Hepatocyte (in vitro differentiated cells): ENCODE measurements at places on chromosomes 1 and 21.

GRCh38 chr21:26020510-26020909 lies 150.1 kb downstream of the APP start:
- no peak for DNase-seq

- no peak for DNase-seq
These were observed 24.0 kb upstream of the PLEKHM2 start for GRCh38 chr1:15660151-15660550.

DNA sequence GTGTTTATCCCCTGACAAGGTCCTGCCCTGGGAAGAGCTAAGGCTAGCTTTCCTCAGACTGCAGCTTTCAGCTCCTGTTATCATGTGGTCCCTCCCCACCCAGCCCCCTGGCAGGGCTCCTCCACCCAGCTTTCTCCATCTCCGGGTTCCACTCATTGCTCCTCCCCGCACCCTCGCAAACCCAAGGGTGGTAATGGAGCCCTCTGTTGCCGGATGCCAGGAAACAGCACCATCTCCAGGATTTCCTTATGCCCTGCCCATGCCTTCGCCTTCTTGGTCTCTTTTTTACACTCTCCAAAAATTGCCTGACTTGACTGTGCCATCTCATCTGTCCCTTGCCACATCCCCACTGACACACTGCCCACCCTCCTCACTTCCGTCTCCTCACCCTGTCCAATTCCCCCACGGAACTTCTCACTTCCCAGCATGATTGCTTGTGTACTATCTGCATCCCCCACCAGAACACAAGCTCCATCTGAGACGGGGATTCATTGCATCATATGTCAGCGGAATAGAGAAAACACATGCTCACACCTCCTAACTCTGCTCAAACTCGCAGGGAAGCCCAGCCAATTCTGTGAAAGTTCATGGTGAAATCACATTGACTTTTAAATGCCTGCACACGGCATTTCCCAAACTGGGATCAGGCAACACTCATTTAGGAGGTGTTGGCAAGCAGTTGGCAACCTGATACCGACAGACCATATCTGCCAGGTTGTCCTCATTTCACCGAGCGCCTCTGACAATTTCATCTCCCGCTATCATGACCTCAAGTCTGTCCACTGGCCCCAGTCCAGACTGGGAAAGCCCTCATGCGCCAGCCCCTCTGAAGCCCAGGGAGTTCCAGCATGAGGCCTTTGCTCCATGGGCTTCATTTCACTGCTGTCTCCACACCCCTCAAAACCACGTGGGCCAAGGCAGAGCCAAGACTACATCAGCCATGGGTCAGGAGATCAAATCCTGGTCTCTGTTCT lies 201.1 kb downstream of the MATN1 start:
- DNase-seq: peak; percentile 38

DNA sequence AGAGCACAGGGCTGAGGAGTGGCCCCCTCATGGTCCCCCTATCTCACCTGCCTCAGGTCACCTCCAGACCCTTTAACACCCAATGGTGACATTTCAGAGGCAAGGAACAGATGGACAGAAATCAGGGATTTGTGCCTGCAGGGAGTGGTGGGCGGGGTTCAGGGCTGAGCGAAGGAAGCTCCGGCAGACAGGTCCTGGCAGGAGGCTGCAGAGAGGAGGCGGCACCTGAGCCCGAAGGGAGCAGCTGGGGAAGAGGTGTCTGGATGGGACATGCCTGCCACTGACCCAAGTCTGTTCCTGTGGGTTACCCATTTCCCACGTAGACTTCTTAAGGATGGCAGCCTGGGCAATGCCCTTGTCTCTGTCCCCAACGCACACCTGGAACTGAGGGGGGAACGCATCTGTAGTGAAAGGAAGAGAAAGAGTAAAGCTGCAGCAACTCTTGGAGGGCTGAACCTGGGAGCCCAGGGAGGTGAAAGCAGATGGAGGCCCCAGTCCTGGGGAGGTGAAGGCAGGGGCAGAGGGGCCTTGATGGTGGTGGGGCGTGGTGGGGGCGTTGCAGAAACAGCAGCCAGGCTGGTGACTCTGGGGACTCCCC lies 61.6 kb upstream of the ADARB1 start:
- peak; percentile 81 for DNase-seq

- DNase-seq: no peak
These were observed 17.5 kb downstream of the BACH1 start for GRCh38 chr21:29316029-29316742.

DNA sequence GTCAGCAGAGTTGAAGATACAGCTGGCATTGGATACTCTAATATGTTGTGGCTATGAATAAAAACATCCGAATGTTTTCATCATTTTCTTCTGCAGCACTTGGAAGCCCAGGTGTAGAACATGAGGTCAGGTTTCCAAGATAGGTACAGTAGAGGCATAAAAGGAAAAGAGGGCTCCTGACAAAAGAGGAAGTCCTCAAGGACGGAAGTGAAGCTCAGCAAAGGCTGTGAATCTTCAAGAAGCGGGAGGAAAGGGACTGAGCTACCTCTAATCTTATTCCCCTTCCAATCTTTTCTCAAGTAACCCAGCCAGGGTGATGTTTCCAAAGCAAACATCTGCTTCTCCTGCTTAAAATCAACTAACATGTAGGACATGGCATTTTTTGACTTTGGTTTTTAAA lies 4.4 kb upstream of the PIK3C2B start:
- no peak for DNase-seq

DNA sequence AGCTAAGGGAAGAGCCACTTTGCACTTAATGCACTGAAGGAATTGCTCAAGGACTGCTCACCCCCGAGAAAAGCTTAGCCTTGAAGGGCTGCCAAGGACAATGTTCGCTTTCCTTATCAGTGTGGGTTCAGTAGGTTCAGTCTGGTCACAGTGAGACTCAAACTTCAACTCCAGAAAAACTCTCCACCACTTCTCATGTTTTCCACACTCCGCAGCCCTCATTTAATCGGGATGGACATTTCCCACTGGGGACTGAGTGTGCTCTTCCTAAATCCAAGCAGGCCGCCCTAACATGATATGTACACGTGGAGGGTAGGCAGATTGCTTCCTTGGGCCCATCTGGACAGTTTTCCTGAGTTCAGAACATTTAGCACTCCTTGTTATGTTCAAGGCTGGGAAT lies 19.5 kb downstream of the SUSD4 start:
- no peak for DNase-seq

GRCh38 chr21:45270306-45270821 lies 17.3 kb downstream of the POFUT2 start:
- no peak for DNase-seq

- DNase-seq: peak; percentile 62
These were observed 225.4 kb upstream of the NRIP1 start for GRCh38 chr21:15289896-15290841.

DNA sequence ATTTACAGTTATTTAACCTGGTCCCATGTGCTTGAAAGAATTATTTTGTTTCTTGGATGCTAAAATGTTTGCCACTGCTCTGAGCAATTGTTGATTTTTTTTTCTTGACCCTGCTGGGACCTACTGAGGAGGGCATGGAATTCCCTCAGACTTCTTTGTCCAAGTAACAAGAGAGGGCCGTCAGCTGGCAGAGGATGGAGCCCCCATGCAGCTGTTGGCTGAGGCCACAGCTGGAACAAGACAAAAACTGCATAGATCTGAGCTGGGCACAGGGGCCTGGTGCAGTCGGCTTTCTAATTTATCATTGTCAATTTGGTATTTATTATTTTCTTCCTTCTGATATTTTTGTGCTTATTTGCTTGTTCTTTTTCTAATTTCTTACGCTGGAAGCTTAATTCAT lies 39.6 kb upstream of the ABCG1 start:
- no peak for DNase-seq

GRCh38 chr1:227543283-227544066 lies 19.9 kb upstream of the ZNF678 start:
- no peak for DNase-seq

- no peak for DNase-seq
These were observed 71.9 kb upstream of the GOLT1A start for GRCh38 chr1:204285436-204286305.

DNA sequence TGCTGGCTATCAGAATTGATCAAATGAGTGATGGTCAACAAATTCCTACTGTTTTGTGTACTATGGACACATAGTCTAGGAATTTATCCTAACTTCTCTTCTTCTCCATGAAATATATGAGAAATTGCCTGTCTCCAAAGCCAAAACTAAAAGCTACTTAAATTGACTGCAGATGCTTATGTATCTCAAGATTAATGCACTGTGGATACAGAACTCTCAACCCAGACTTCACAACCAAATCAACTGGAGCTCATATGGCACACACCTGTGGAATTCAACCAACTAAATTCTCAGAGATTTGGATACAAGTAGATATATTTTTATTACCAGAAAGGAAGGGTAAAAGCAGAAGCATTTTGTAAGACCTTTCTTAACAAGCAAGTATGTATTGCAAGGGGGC lies 566.1 kb downstream of the LTN1 start:
- DNase-seq: no peak

GRCh38 chr1:230109895-230110667 lies 43.0 kb downstream of the GALNT2 start:
- DNase-seq: peak; percentile 68

- DNase-seq: no peak
These were observed 50.4 kb downstream of the ELK4 start for GRCh38 chr1:205581321-205581980.

- DNase-seq: no peak
These were observed 19.9 kb upstream of the LPAR3 start for GRCh38 chr1:84912726-84913554.

- DNase-seq: no peak
These were observed 35.2 kb upstream of the MUTYH start for GRCh38 chr1:45375104-45376090.

DNA sequence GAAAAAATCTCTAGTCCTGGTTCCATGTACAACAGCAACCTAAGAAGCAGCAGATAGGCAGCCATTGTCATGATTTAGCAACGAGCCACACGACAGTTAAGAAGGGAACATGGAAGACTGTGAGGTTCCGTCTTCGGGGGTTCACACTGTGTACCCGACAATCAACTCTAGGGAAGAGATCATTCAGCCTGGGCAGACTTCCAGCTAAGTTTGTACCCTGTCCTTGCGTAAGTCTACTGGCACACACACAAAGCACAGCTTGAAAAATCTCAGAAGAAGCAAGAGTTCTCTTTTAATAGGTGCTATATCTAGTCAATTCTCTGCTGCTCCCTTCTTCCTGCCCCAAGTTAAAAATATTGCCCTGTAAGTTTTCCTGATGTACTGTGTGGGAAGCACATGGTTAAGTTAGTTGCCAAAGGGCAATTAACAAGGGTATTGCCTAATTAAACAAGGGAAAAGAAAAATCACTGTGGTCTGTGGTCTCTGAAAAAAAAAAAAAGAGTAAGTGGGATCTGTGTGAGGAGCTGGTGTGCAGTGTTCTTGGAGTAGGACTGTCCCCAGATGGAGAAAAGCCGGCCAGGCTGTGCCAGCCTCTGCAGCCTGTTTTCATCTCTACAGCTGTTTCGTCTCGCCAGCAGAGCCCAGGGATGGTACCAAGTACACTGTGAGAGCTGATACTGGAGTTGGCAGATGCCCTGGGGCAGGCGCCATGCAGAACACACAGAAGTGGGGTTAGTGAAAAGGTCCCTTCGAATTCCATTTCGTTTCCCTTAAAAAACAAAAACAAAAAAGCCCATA lies 6.4 kb upstream of the MYBPHL start:
- no peak for DNase-seq

DNA sequence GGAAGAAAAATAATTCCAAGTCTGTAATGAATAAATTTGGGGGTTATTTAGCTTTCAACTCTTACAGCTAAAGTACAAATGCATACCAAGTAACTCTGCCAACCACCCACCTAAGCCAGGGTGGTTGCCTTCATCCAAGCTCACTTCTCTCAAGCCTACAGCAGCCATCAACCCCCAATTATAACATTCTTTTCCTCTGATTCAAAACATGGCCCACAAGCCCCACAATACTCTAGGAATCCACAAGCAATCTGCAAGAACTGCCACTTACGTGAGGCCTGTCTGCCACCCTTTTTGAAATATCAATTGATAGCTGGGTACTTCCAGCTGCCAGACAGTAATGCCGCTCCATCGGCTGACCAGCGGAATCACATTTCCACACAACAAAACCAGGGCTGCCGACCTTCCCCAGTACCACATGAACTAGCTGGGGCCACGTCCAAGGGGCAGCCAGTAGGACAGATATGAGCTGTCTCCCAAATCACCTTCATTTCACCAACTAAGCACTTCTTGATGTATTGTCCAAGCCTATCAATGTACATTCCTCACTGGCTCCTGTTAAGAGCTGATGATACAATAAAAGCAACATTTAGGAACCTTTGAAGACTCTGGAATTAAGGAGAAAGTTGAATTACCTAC lies 3.2 kb downstream of the LBR start:
- no peak for DNase-seq

DNA sequence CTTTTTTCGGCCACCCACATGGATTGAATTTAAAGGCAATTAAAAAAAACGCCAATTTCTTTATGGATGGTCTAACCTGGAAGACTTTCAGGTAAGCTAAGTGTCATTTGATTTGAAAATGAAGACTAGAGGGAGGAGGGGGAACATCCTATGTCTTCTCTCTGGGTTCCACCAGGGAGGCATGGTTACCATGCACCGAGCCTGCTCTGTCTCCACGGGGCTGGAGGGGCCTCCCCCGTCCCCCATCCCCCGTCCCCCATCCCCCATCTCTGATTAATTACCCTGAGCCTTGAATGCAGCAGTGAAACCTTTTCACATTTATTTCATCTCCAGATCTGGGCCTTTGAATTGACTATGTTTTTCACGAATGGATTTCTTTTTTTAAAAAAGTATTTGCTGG lies 135.1 kb downstream of the TLR5 start:
- no peak for DNase-seq

- no peak for DNase-seq
These were observed 12.5 kb downstream of the ADAM30 start for GRCh38 chr1:119883826-119884225.

- peak; percentile 38 for DNase-seq
These were observed 570 bp downstream of the KCND3 start for GRCh38 chr1:111988743-111989453.

DNA sequence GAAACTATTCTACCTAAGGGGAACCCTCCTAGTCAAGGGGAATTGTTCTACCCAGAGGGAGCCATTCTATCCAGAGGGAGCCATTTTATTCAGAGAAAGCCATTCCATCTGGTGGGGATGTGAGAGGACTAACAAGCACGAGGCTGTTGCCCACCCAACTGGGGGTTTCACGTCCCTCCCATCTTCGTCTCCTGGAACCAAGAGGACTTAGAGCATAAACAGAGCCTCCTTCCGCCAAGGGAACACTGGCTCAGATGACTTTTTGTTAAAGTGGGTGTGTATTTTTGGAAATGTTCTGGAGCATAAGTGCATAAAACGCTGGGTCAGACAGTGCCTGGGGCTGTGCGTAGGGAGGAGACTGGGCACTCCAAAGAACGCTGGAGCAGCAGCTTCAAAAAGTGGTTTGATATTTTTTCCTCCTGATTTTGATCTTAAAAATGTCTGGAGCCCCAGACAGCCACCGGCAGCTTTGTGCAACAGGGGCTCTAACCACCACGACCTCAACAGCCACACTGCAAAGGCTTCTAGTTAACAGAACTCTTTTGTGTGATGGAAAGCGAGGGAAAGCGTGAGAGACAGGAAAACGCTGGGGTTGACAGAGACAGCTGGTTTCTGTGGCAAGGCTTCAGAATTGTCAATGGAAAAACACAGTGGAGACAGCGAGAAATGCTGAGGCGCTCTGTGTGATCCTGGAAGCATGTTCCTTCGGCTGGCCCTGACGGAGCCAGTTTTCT lies 363.6 kb upstream of the CAMK1G start:
- no peak for DNase-seq

- DNase-seq: no peak
These were observed 40.6 kb downstream of the PDC start for GRCh38 chr1:186420311-186420710.

GRCh38 chr1:184241446-184241845 lies 145.4 kb upstream of the C1orf21 start:
- DNase-seq: no peak
